ENCODE measurements at places on chromosomes 13 and 19. TPM values are rescaled to one million over a fixed set of nuclear protein-coding genes. Genes with fewer than 3 reads are reported as not detected.
A peak's percentile ranks its signal among the peaks of the same experiment; 100 is the strongest.

GRCh38 chr13:105008604-105009003 lies 1526.9 kb downstream of the EFNB2 start:
- no peak for DNase-seq

The CYP2S1 gene
- total RNA-seq, result 0.39 TPM

GRCh38 chr13:110113284-110113764 lies 193.6 kb downstream of the COL4A1 start:
- DNase-seq, result no peak

DNA sequence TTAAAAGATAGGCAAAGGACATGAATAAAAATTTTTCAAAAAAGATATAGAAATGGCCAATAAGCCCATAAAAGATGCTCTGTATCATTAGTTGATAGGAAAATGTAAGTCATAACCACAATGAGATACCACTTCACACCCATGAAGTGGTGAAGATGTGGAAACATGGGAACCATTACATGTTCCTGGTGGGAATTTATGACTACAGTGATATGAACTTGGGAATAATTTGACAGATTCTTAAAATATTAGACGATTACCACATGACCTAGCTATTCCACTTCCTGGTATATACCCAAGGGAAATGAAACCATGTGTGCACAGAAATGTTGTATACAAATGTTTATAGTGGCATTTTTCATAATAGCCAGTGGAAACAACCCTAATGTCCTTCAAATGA lies 232.2 kb downstream of the GGACT start:
- DNase-seq, result no peak

The NRTN gene
- total RNA-seq, result 4.8 TPM

The FOXA3 gene
- not detected for total RNA-seq

DNA sequence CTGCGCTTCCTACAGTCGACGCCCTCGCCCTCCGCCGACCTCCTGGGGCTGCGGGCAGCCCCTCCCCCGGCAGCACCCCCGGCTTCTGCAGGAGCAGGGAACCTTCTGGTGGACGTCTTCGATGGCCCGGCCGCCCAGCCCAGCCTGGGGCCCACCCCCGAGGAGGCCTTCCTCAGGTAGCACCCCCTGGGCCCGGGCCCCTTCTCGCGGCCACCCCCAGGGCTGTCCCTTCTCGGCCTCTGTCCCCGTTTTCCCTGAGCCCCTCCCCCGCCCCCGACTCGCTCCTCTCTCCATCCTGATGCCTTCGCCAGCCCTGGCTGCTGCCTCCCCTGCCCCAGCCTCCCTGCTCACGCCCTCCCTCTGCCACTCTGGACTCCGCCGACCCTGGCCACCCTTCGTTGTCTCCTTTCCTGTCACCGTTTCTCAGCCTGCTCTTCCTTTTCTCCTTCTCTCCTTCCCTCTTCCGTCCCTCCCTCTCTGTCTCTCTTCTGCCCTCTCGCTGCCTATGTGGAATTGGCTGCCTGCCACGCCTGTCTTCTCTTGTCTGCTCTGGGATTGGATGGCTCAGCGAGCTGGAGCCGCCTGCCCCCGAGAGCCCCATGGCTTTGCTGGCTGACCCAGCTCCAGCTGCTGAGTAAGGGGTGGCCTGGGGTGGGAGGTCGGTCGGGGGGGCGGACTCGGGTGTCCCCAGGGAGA lies 11.0 kb downstream of the FUZ start:
- DNase-seq, result peak; percentile 33

The ZNF583 gene
- total RNA-seq, result 9.8 TPM

DNA sequence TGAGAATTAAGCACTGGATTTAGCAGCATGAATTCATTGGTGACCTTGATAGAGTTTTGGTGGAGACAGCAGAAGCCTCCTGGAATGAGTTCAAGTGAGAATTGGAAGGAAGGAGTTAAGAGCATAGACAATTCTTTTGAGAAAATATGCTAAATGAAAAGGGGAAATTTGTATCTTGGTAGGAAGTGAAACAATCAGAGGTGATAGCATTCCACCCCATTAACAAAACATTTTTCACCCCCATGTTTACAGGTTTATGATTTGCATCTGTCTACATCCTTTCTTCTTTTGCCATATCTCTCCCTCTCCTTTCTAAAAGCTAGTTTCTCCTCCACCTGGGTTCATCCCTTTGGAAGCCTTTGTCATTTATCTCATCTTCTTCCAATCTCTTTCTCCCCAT lies 27.5 kb downstream of the LNX2 start:
- DNase-seq, result no peak

DNA sequence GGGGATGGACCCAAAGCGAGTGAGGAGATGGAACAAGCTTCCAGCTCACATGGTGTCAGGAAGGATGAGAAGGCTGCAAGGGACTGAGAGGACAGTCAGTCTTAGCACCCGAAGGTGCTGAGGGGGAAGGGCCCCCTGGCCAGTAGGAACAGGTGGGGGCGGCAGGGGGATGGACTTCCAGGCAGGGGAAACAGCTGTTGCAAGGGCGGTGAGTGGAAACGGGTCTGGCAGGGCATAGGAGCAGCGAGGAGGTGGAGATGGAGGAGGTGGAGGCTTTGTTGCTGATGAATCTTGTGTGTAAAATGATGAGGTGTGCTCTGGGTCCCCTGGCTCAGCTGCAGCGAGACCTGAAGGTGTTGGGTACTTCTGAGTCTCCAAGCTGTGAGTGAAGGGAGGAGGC lies 1.2 kb downstream of the MAP1S start:
- no peak for DNase-seq

The KLHL26 gene
- total RNA-seq, result 12.3 TPM

- no peak for DNase-seq
Observed at GRCh38 chr13:47628666-47629065, 372.4 kb downstream of the SUCLA2 start.

GRCh38 chr13:33125821-33126570 lies 109.8 kb downstream of the KL start:
- DNase-seq, result no peak

GRCh38 chr19:4030981-4031380 lies 23.4 kb downstream of the PIAS4 start:
- DNase-seq, result no peak

DNA sequence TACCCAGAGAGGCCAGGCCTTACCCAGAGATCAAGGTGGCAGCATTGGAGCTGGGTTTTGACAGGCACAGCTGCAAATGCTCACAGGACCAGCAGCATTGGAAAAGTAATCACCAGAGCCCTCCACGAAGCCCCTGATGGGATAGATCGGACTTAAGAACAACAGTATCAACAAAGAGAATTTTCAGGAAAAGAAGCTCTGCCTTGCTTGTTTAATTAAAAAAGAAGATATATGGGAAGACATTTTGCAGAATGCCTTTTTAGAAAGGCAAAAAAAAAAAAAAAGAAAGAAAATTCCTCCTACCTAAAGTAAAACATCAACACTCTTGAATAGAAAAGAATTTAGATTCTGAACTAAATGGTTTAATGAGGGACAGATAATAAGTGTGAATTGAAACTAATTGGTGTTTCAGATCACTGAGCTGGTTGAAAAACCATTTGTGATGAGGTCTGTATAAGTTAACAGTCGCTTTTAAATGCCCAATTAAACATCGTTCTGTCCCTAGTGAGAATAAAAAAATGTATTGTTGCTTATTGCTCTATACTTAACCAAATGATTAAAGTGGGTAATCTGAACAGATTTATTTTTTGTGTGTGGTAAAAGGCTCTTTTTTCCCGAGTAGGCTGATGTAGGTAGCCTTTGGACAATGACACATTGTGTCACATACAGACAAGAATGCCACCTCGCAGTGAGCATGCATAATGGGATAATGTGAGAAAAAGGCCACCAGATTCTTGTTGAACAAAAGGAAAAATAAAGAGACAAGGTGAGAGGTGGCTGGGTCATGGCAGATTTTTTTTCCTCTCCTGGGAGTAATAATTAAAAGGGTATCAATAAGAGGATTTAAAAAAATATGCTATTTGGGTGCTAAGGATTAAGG lies 93.0 kb upstream of the ARGLU1 start:
- DNase-seq, result no peak

GRCh38 chr13:28324181-28324789 lies 170.6 kb downstream of the FLT1 start:
- peak; percentile 61 for DNase-seq

The HMG20B gene
- total RNA-seq, result 79.6 TPM

- DNase-seq, result no peak
Observed at GRCh38 chr19:28468701-28469459, 744.1 kb downstream of the UQCRFS1 start.

DNA sequence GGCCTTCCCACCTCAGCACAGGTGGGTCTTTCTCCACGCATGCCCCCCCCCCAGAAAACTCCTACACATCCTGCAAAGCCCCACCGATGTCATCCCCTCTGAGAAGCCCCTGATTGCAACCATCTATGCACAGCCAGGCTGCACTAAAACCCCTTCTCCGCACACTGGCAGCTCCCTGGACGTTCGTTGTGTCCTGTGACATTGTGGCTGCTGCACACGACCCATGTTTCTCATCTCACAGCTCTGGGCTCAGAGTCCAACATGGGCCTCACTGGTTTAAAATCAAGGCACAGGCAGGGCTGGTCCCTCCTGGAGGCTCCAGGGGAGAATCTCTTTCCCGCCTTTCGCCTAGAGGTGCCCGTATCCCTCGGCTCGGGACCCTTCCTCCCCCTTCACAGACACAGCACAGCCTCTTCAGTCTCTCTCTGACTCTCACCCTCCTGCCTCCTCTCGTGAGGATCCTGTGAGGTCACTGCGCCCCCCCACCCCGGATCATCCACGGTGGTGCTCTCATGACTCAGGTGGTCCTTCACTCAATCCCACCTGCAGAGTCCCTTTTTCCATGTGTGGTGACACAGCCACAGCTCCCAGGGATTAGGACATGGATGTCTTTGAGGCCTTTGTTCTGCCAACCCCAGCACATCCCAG lies 71.2 kb downstream of the GADD45B start:
- no peak for DNase-seq

The NLRP11 gene
- total RNA-seq, result not detected

The PDE4C gene
- total RNA-seq, result 0.09 TPM

DNA sequence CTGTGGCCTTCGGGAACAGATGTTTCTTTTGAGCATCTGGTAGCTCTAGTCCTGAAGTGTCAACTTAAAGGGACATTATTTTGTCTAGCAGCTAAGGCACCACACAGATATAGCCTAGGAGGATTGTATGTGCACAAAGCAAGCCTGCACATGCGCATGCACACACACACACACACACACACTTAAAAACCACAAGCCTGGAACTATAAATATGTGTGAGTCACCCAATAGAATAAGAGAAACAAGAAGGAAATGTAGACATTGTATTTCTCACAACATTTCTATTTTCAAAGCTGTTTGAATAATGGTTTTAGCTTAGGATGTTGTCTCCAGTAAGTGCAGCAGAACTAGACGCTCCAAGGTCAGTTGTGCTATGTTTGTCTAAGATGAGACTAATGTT lies 516.5 kb downstream of the SUCLA2 start:
- no peak for DNase-seq

GRCh38 chr13:29386246-29386645 lies 209.2 kb downstream of the SLC7A1 start:
- DNase-seq, result no peak

DNA sequence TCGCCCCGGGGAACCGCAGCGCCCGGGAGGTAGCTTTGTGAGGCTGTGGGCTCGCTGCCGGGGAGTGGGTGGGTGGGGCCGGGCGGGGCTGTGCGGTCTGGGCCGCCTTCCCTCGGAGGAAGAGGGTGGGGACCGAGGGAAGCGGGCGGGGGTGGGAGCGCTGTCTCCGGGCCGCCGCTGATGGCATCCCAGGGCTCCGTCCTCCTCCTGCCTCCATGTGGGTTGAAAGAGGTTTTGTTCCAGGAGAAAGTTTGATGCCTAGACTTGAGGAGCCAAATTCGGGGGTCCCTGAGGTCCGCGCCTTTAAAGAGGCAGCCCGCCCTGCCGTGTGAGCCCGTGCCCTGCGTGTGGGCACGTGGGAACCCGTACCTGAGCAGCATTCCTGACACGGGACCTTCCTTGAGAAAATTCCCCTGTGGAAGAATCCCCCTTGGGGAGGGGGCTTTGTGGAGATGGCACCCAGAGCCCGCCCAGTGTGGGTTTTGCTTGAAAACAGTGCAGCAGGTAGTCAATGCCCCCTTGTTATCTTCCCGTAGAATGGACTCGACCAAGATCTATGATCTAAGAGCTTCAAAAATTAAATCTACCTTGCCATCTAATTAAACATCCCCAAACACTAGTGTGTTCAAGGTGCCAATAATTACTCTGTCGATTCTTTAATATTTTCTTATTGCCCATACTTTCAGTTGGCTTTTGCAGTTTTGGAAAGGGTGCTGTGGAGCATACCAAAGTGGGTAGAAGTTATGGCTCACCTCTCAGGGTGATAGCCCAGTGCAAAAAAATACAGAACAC lies 107.8 kb downstream of the RXFP2 start:
- DNase-seq, result no peak

The BCAM gene
- 5.3 TPM for total RNA-seq

DNA sequence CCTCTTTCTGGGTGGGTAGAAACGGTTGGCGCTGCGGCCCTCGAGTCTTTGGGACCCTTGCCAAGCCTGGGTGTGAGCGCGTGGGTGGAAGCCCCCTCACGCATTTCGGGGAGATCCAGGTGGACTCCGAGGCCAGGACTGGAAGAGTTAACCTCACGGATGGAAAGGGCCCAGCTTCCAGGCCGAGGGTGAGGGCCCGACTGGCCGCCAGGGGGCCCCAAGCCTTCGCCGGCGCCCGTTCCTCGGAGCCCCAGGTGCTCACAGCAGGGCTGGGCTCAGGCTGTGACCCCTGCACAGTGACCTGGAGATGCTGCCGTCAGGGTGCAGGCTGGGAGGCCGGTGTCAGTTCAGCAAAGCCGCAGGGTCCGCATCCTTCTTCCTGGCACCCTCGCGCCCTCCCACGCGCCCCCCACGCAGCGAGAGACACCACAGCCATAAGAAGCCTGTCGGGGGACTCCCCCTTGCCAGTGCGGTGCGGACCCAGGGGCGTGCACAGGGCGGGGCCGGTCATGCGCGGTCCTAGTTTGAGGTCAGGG lies 34.2 kb upstream of the TMEM255B start:
- peak; percentile 77 for DNase-seq

- peak; percentile 66 for DNase-seq
Observed at GRCh38 chr13:42048684-42049453, 421 bp downstream of the DGKH start.

The VSTM1 gene
- not detected for total RNA-seq

The OR4F17 gene
- not detected for total RNA-seq

DNA sequence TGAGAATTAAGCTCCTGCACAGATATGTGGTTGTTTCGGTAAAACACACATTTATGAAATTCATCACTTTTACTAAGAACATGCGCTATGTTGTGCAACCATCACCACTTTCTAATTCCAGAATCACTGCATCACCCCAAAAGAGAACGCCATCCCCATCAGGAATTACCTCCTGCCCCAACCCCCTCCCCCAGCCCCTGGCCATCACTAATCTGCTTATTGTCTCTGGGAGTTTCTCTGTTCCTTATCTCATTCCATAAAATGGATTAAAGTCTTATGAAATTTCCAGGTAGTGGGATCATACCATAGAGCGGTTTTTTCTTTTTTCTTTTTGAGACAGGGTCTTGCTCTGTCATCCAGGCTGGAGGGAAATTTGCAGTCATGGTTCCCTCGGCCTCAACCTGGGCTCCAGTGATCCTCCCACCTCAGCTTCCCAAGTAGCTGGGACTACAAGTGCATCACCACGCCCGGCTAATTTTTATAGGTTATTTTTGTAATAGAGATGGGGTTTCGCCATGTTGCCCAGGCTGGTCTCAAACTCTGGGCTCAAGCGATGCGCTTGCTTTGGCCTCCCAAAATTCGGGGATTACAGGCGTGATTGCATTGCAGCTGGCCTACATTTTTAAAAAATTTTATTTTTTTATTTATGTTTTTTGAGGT lies 3.5 kb downstream of the ZSCAN5B start:
- no peak for DNase-seq

The PRODH2 gene
- total RNA-seq, result not detected
